ENCODE measurements at places on chromosomes 5 and 9.

DNA sequence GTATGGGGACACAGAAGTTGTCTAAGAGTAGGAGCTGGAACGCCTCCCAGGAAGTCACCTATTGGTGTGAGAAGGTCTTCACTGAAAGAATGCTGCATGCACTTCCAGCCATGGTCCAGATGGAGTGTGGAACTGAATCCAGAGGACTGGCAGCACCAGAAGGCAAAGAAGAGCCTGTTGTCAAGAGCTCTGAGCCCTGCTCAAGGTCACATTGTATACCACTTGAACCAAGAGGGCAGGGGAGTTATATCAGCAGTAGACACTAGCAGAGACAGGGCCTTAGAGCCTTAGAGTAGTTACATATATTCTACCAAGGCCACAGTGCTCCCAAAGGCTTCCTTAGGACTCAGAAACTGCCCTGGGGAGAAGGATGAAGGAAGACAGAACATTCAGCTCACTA lies 130.8 kb upstream of the POC5 start:
- DNase-seq = no peak

DNA sequence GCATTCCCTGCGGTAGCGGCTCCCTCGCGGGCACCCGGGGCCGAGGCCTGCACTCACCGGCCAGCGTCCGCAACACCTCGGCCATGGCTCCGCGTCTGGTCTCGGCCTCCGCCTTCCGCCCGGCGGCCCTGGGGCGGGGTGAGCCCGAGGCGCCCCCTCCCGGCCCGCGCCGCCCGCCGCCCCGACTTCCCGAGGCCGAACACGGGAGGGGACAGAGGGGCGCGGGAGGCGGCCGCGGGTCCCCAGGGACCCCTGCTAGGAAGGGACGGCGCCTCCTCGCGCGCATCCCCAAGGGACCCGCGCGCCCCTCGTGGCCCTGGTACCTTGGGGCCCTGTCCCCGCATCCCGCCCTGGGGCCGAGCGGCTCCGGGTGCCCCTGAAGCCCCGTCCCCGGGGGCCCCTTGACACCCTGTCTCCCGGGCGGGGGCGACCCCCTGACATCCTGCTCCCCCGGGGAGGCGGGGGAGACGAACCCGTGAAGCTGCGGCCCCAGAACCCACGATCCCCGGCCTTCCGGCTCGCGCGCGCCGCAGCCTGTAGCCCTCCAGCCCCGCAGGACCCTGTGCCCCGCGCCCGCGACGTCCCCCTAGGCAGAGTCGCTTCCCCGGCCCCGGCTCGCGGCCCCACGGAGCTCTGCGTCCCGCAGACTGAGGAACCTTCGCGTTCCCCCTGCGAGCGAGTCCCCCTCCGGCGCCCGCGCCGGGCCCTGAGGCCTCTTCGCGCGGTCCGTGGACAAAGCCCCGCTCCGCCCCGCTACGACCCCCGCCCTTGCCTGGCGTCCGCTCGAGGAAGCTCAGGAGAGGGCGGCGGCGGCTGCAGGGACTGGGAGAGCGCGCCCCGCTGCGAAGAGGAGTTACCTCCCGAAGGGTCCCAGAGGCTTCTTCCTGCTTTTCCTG lies at the start of gene ABO:
TSS of gene ABO (minus strand) at position 97 of the 896 bp plus-strand sequence.
- peak; percentile 40 for DNase-seq

DNA sequence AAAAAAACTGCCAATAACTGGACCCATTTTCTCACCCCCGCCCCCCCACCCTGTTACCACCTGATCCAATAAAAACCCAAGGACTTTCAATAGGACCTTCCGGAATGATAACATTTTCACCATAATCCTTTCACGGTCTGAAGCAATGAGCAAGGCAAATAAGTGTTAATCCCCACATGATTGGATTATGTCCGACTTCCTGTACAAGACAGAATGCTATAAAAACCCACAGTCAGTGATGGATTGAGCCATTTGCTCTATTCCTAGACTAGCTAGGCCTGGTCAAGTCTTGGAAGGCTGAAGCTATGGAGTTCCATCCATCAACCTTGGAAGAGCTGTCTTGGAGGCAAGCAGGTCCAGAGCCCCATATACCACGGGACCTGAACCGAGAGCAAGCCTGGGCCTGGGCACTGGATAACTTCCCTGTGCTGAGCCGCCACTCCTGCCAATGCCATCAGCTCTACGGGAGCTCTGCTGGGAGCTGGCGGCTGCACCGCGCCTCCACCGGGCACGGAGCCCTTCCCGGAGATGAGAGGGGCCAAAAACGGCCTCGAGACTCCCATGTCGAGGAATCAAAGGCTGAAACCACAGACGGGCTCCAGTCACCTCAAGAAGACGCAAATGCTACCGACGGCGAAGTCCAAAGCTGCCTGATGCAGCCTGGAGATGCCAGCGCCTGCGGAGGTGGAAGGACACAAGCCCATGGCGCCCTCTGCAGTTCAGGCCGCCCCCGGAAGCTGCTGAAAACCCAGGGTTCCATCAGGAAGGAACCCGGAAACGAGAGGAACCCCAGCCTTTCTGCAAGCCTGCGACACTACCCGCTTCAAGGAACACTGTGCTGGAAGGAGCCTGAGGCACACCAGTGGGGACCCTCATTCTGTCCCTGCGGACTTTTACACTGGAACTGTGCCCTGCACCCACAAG lies 69.2 kb downstream of the ANXA2R start:
- peak; percentile 44 for DNase-seq

- no peak for DNase-seq
These were observed 4.1 kb downstream of the NACC2 start for GRCh38 chr9:136090768-136091581.

DNA sequence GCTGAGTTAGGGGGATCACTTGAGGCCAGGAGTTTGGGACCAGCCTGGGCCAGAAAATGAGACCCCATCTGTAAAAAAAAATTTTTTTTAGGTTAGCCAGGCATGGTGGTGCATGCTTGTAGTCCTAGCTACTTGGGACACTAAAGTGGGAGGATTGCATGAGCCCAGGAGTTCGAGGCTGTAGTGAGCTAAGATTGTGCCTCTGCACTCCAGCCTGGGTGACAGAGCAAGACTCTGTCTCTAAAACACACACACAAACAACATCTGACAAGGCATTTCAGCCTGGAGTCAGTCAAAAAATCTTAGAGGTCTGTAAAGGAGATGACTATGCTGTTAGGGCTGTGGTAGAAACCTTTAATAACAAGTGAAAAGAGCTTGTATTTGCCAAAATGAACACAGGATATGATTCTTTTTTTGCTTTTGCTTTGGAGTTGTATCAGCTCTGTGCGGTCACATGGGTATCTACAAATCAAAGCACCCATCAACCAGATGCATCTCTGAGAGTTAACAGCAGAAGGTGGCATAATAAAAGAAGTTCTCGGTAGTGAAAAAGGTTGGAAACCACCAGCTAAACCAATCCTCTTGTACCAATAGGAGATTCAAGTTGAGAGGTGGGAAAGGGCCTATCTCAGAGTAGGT lies 3.6 kb upstream of the PSMD5 start:
- DNase-seq = no peak

GRCh38 chr9:84841931-84842330 lies 172.4 kb downstream of the NTRK2 start:
- no peak for DNase-seq

DNA sequence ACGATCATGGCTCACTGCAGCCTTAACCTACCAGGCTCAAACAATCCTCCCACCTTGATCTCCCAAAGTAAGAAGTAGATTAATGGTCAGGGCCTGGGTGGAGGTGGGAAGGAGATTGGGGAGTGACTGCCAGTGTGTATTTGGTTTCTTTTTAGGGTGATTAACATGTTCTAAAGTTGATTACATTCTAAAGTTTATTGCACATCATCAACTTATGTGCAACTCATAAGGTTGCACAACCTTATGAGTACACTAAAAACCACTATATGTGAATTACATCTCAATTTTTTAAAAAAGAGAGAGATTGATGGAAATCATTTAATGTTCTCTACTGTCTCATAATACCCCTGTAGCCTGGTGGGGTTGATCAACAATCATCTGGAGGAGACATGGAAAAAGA lies 218.1 kb downstream of the AOPEP start:
- no peak for DNase-seq

DNA sequence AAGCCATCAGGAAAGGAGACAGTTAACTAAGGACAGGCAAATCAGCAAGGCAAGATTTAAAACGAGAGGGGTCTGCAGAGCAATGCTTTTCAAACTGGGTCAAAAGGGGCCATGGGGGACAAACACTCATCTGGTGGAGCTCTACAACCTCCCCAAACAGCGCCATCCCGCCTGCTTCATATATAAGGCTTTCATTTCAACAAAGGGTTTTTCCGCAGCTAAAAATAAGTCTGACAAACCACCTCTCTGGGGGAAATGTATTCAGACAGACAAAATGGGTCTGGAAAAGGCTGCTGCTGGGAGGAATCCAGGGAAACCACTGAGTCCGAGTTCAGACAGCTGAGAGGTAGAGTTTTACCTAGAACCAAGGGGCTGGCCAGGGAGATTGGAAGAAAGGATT lies 8.3 kb upstream of the SEPTIN8 start:
- DNase-seq = no peak

DNA sequence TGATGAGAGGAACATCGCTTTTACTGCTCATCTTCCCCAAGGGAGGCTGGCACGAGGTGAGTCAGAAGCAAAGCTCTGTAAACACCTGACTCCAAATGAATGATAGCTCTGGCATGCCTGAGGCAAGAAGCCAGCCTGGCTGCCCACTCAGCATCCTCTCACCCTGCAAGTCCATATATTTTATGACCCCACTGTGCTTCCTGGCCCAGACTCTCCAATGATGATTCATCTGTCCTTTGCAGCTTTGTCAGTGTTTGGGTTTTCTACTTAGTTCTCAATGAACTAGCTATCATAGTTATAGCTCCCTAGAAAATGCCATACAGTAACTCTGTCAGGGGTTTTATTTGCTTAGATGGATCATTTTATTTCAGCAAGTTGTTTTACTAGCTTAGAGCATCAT lies 52.1 kb upstream of the FSTL4 start:
- DNase-seq = no peak

DNA sequence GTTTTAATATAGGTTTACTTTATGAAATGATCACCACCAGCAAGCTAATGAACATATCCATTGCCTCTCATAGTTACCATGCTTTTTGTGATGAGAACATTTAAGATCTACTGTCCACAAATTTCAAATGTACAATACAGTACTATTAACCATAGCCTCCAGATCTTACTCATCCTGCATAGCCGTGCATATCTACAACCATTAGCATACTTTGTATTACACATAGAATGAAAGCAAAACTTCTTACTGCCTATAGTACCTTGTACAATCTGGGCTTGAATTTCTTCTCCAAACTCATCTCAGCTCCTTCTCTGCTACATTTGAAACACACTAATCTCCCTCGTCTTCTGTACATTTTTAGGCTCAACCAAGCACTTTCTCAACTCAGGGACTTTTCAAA lies 510.6 kb downstream of the PRR16 start:
- DNase-seq = no peak
